ENCODE measurements at places on chromosomes 16 and 17. TPM values are rescaled to one million over a fixed set of nuclear protein-coding genes. Genes with fewer than 3 reads are reported as not detected.

DCTPP1 gene
- 15.0 TPM for total RNA-seq

ELMO3 gene
- 40.5 TPM for total RNA-seq

SCGB1C2 gene
- total RNA-seq = not detected

DNA sequence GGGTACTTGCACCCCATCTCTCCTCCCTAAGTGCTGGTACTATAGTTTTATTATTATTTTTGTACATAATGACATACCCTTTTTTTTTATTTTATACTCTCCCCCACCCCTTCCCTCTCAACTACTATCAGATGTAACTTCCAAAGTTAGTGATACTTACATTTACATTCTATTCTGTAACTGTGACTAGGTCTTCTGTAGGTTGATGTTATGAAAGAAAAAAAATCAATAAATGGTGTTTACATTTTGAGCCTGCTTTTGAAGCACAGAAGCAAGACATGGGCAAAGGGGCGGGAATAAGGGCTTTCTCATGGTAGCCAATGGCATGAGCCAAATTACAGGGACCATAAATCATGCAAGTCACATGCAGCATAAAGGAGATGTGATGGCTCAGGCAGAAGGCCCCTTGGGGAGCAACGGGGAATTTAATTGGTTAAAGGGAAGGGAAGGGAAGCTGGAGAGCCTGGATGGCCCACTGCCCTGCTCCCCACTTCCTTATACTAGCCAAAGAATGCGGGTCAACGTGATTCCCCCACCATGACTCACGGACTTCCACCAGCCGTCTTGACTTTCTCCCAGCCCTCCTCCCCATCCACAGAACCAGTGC is 2.4 kb upstream of the ACSF2 start:
- peak; percentile 62 for DNase-seq

GRCh38 chr16:77298418-77299360 is 99.5 kb downstream of the SYCE1L start:
- peak; percentile 9 for DNase-seq

- no peak for DNase-seq
Observed at GRCh38 chr16:20916942-20917341, 16.4 kb downstream of the LYRM1 start.

DNA sequence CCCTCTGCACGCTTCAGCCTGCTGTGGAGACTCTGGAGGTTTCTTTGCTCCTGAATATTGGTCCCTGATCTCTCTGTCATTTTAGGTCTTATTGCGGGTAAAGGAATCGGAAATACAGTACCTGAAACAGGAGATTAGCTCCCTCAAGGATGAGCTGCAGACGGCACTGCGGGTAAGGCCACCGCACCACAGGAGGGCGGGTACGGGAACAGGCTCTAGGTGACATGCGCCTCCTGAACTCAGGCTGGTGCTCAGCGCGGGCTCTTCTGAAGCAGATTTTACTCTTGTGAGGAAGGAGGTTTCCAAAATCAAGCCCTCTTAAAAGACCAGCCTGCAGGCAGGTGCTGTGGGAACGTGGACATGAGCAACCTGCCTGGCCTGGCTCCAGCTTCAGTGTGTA is 29.8 kb downstream of the PLD6 start:
- no peak for DNase-seq

- DNase-seq = no peak
Observed at GRCh38 chr16:17104654-17105053, 366.1 kb downstream of the XYLT1 start.

Data from body of pancreas (tissue), 4 donors.